ENCODE measurements at places on chromosomes 16 and 17.

DNA sequence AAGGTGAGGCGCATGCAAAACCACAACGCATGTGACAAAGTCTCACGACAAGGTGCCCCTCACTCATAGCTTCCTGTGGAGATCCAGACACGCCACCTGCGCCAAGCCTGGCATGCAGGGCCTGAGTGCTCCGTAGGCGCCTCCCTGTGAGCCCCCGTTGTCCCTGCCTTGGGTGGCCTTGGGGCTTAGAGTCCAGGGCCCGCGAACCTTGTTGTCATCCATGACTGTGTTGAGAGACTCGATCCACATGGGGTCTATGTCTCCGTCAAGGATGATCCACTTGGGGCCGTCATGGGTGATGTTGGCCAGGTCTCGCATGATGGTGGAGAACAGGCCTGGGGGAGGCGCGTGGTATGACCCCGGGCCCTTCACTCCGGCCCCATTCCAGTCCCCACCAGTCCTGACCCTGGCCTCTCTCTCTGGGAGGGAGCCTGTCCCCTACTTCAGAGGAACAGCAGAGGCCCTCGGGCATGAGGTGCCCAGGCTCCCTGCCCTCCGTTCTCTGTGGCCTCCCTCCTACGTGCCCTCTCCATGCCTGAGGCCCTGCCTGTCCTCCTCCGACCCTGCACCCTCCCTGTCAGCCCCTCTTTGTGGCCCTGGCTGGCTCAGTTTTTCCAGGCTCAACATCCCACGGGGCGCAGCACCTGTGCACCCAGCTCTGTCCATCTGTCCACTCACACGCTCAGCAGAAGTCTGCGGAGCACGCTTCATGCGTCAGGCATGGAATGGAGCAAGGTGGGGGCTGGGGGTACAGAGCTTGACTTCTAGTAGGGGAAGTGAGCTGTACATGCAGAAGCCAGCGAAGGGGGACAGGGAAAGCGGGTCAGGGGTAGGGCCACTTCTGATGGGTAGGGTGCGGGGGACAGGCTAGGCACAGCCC is 85.7 kb downstream of the DNAH17 start:
- no peak for DNase-seq

DNA sequence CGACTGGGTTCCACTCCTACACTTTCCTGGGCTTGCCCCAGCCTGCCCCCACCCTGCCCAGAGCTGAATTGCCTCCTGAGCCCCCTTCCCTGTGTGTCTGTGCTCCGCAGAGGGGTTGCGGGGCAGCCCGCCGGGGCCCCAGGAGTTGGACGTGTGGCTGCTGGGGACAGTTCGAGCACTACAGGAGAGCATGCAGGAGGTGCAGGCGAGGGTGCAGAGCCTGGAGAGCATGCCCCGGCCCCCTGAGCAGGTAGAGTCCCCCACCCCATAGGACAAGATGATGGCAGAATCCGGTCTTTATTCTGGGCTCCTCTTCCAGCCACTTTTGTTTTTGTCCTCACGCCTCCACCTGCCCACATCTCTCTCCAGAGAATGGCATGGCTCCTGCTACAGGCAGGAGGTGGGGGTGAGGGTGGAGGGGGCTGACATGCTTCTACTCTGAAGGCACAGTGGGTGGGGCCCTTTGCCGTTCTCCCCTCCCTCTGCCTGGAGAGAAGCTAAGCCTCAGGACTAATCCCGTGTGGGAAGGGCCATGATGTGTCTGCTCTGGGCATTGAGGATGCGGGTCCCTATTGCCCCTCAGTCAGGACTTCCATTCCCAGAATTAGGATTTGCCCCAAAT is 3.5 kb downstream of the ACBD4 start:
- no peak for DNase-seq

- DNase-seq: no peak
These were observed 31.7 kb downstream of the RPH3AL start for GRCh38 chr17:320809-321385.

GRCh38 chr16:70434484-70435260 is 4.2 kb downstream of the ST3GAL2 start:
- DNase-seq: no peak

GRCh38 chr17:1727258-1727789 is 2.8 kb downstream of the WDR81 start:
- no peak for DNase-seq

DNA sequence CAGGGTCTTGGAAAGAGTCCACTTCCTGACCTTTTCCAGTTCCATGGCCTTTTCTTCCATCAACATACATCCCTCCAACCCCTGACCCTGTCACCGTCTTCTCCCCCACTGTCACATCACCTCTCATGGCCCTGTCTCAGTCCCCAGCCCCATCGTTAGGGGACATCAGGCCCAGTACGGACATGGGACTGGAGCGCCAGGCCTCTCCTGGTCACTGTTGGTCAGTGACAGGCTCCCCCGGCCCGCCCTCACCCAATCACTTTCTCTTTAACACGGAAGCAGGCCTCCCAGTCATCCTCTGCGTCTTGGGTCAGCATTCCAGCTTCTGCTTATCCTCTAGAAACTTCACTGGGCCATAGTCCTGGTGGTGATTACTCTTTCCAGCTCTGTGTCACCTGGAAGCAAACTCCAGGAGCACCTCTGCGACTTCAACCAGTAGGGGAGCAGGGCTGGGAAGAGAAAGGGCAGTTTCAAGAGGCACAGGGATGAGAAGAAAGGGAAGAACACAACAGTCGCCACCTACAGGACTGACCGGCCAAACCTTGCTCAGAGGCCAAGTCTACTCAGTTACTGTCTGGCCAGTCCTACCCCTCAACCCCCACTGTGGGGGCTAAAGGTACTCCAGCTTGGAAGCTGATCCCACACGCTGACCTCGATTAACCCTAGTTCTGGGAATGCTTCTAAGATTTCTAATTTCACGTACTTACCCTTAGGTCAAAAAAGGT is 15.9 kb upstream of the ICAM2 start:
- no peak for DNase-seq

- no peak for DNase-seq
These were observed 110.5 kb downstream of the PMP22 start for GRCh38 chr17:15154618-15155017.

DNA sequence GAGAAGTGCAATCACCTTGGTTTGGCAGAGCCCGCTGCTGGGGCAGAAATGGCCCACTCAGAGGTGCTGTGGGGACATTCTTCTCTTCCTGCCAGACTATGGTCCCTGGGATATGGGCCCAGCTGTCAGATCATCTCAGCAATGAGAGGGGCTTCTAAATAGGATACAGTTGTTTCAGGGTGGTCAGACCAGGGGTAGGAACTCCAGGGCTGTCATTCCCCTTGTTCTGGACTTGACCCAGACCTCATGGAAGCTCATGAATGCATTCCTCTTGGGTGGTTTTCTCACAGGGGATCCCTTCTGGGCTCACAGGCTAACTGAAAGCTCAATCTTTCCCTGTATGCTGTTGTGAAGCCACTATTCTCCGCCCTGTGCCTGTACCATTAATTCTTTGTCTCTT is 347.2 kb downstream of the SLC39A11 start:
- DNase-seq: no peak

GRCh38 chr17:12431188-12431587 is 234.5 kb upstream of the MYOCD start:
- DNase-seq: no peak

DNA sequence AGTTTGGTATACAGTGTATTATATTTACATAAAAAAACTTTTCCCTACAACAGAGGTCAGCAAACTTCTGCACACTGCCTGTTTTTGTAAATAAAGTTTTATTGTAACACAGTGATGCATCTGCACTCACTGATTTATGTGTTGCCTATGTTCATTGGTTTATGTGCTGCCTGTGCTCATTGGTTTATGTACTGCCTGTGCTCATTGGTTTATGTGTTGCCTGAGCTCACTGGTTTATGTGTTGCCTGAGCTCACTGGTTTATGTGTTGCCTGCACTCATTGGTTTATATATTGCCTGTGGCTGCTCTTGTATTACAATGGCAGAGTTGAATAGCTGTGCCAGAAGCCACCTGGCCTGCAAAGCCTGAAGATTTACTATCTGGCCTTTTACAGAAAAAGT is 81.6 kb downstream of the MYH11 start:
- DNase-seq: no peak

GRCh38 chr16:24736758-24737157 is 7.3 kb downstream of the TNRC6A start:
- DNase-seq: no peak

GRCh38 chr16:84756830-84757229 is 57.0 kb downstream of the USP10 start:
- DNase-seq: no peak

GRCh38 chr16:6496996-6497395 is 835.6 kb upstream of the RBFOX1 start:
- no peak for DNase-seq

- no peak for DNase-seq
These were observed 1.2 kb downstream of the AP2B1 start for GRCh38 chr17:35588196-35588920.

GRCh38 chr16:10080051-10080772 is 102.0 kb downstream of the GRIN2A start:
- peak; percentile 83 for DNase-seq

GRCh38 chr17:4497101-4497824 is 1.4 kb upstream of the SPNS2 start:
- no peak for DNase-seq

GRCh38 chr16:14180481-14180944 is 109.4 kb downstream of the MRTFB start:
- no peak for DNase-seq

DNA sequence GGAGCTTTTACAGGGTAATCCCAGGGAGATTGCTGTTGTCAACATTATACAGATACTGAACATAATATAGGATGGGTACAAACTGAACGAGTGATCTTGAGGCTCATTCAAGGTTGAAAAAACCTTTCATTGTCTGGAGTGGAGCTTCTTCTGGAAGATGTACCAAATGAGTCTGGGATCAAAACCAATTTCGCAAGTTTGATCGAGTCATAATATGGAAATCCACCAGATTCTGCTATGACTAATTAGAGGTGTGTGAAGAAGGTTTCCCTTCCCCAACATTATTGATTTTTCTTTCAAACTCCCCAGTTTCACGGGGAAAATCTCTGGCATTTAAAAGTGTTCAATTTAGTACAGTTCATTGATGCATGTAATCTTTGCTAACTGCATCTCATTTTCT is 324.1 kb downstream of the ZFHX3 start:
- no peak for DNase-seq

All from head of caudate nucleus (tissue), 42 donors.